Left lobe of liver (tissue), 2 donors: ENCODE measurements at places on chromosomes 7 and 10. TPM values are rescaled to one million over a fixed set of nuclear protein-coding genes. Genes with fewer than 3 reads are reported as not detected.

The BLNK gene
- 9.3 TPM for total RNA-seq

The TYW1B gene
- total RNA-seq, result 1.5 TPM

The SLC39A12 gene
- total RNA-seq, result 0.08 TPM

The NEUROG3 gene
- not detected for total RNA-seq

The OR6V1 gene
- not detected for total RNA-seq

The SLC13A4 gene
- total RNA-seq, result 0.35 TPM

The PDZD7 gene
- 0.13 TPM for total RNA-seq

The ACADSB gene
- total RNA-seq, result 328 TPM

The TMEM176A gene
- total RNA-seq, result 449 TPM

The ALOX5 gene
- total RNA-seq, result 4.8 TPM

The C7orf57 gene
- total RNA-seq, result not detected

The ARHGEF35 gene
- 7.2 TPM for total RNA-seq

The FBXL13 gene
- 0.18 TPM for total RNA-seq
